ENCODE measurements at places on chromosomes 1 and 21.

DNA sequence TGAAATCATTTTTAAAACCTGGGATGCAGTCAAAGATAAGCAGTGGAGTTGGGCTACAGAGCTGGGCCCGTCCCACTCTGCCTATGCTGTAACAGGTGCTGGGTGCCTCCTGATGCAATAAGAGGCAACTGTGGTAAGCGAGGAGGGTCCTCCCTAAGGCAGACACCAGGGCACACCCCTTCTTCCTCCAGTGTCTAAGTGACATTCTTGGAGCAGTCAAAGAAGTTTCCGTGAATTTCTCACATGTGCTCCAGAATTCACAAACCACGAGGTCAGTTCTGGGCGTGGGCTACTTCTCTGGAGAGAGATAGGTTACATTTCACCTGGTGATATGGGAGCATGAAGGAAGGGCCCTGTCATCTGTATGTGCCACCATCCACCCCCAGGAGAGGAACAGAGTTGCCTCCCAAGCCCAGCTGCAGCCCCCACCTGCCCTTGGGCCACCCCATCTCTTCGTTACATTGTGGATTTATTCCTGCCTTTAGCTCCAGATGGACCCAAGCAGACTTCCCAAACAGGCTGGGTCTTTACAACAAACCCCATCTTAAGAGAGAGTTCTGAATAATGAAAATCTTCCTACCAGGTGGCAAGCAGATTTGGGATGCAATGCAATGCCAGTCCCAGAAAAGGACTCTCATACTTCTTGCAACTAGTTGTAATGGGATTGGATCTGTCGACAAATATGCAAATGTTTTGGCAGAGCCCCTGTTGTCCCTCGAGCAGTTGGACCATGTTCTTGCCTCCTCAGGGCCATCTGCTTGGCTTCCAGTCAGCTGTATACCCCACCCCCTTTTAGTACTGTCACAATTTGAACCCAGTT lies 82.5 kb upstream of the CNTN2 start:
- no peak for DNase-seq

- DNase-seq = no peak
These were observed 29.3 kb downstream of the C1orf116 start for GRCh38 chr1:207003210-207003609.

- no peak for DNase-seq
These were observed 17.4 kb downstream of the ZNF326 start for GRCh38 chr1:90012300-90012699.

- peak; percentile 56 for DNase-seq
These were observed 206.0 kb downstream of the HIVEP3 start for GRCh38 chr1:41712695-41713094.

Data from cerebellar cortex (tissue), 1 donor.